ENCODE measurements at places on chromosomes 11 and 22. TPM values are rescaled to one million over a fixed set of nuclear protein-coding genes. Genes with fewer than 3 reads are reported as not detected.

GPHA2 gene
- not detected for total RNA-seq

FDXACB1 gene
- 4.3 TPM for total RNA-seq

DNA sequence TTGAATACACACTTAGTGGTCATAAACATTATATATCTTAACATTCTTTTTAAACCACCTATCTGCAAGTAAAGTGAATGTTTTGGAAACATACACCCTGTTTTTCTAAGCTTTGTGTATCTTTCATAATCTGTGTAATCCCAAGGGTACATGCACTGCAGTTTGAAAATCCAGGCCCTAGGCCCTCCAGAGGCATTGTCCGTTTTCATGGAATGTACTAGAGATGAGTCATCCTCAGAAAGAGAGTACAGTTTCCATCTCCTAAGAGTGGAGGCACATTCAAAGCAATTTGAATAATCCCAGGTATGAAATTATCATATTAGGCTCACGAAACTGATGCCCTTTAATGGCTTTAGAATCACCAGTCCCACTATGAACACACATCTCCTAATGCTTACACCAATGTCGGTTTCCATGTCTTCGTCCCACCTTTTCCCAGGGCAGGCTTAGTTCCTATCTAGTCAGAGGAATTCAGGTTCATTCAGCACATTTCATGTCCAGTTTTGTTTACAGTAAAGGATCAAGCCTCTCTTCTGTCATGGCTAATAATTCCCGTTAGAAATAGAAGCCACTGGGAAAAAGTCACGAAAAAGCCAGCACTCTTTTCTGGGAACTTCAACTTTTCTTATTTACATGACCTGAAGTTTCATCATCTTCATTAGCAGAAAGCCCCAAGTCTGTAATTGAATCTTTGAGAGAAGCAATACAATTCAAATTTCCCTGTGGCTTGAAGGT is 39.5 kb upstream of the CD44 start:
- no peaks in the 10 kb centered on the region for H3K36me3 ChIP-seq
- DNase-seq, result no peak
- H3K4me1 ChIP-seq, result peaks cover 11% of the 10 kb centered on the region
- no peak overlapping the region for H3K27ac ChIP-seq

DNA sequence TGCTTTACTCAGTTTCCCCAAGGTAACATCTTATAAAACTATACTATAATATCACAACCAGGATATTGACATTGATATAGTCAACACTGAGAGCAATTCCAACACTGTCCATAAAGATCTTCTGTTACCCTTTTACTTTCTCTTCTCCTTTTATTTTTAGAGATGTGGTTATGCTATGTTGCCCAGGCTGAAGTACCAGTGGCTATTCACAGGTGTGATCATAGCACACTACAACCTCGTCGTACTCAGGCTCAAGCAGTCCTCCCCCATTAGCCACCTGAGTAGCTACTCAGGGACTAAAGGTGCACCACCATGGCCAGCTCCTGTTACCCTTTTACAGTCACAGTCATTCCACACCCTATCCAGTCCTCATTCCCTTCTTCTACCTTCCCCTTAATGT is 119.7 kb downstream of the CWF19L2 start:
- DNase-seq, result no peak
- no peaks in the 10 kb centered on the region for H3K27me3 ChIP-seq
- no peak overlapping the region for H3K27ac ChIP-seq
- H3K4me1 ChIP-seq, result no peaks in the 10 kb centered on the region

GRCh38 chr11:76155500-76156227 is 50.6 kb downstream of the WNT11 start:
- no peaks in the 10 kb centered on the region for H3K27me3 ChIP-seq
- H3K27ac ChIP-seq, result no peak overlapping the region
- no peak for DNase-seq
- H3K4me1 ChIP-seq, result peaks cover 10% of the 10 kb centered on the region
